ENCODE measurements at places on chromosomes 1 and 21.
A peak's percentile ranks its signal among the peaks of the same experiment; 100 is the strongest.

DNA sequence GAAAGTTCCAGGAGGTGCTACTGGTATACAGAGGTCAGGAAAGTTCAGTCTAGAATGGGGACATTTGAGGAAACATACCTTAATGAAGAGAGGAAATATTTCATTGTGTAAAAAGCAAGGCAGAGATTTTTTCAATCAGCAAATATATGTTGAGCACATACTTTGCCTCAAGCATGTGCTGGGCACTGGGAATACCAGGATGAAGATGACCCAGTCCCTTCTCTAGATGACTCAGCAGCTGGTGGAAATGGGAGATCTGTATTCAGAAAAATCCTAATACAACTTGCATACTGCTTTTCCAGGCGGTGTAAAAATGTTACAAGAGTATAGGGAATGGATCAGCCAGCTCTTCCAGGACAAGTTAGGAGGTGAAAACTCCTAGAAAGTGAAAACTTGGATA, 229.3 kb downstream of the FGGY start:
- H3K27ac ChIP-seq: no peak overlapping the region
- no peaks in the 10 kb centered on the region for H3K27me3 ChIP-seq
- no peaks in the 10 kb centered on the region for H3K36me3 ChIP-seq
- no peak overlapping the region for H3K4me3 ChIP-seq
- H3K4me1 ChIP-seq: no peaks in the 10 kb centered on the region
- DNase-seq: no peak

- peak; percentile 90 for DNase-seq
- no peak overlapping the region for H3K27ac ChIP-seq
These were observed 14.0 kb upstream of the THEMIS2 start for GRCh38 chr1:27858072-27858948.

- H3K36me3 ChIP-seq: peaks cover 10% of the 10 kb centered on the region
- DNase-seq: no peak
- H3K4me1 ChIP-seq: no peaks in the 10 kb centered on the region
- H3K4me3 ChIP-seq: no peak overlapping the region
- no peak overlapping the region for H3K27ac ChIP-seq
- no peaks in the 10 kb centered on the region for H3K27me3 ChIP-seq
These were observed 21.4 kb downstream of the XKR8 start for GRCh38 chr1:27981145-27981544.

GRCh38 chr1:38141483-38141882, 94.9 kb upstream of the POU3F1 start:
- H3K4me3 ChIP-seq: no peak overlapping the region
- no peaks in the 10 kb centered on the region for H3K36me3 ChIP-seq
- H3K27me3 ChIP-seq: peaks cover 10% of the 10 kb centered on the region
- no peak overlapping the region for H3K27ac ChIP-seq

GRCh38 chr21:38439957-38440356, 58.3 kb downstream of the ERG start:
- no peaks in the 10 kb centered on the region for H3K36me3 ChIP-seq
- DNase-seq: no peak
- peaks cover 28% of the 10 kb centered on the region for H3K4me1 ChIP-seq
- no peak overlapping the region for H3K27ac ChIP-seq

GRCh38 chr1:40853113-40853884, 8.9 kb downstream of the CITED4 start:
- H3K27ac ChIP-seq: no peak overlapping the region
- H3K4me3 ChIP-seq: no peak overlapping the region
- H3K4me1 ChIP-seq: no peaks in the 10 kb centered on the region
- no peaks in the 10 kb centered on the region for H3K36me3 ChIP-seq
- no peaks in the 10 kb centered on the region for H3K27me3 ChIP-seq
- DNase-seq: no peak

GRCh38 chr1:195238313-195238712, 1369.9 kb downstream of the KCNT2 start:
- H3K36me3 ChIP-seq: no peaks in the 10 kb centered on the region
- H3K27ac ChIP-seq: no peak overlapping the region
- DNase-seq: no peak
- H3K4me3 ChIP-seq: no peak overlapping the region
- H3K4me1 ChIP-seq: no peaks in the 10 kb centered on the region
- no peaks in the 10 kb centered on the region for H3K27me3 ChIP-seq

DNA sequence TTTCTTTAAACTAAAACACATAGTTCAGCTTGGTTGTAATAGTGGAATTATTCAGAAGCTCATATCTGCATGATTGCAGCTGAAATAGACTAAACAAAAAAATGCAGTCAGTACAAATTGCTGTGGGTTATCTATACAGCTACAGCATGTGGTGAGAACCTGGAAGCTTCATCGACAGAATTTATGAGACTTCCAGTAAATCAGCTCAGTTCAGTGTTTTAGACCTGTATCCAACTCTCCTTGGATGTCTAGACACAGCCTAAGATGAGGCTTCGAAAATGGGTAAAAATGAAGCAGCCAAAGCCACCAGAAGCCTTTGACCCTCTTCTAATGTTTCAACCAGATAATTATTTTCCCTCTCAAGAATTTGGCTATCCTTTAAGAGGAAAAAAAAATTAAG, 127.1 kb upstream of the C1orf105 start:
- no peak overlapping the region for H3K27ac ChIP-seq
- H3K36me3 ChIP-seq: no peaks in the 10 kb centered on the region
- no peaks in the 10 kb centered on the region for H3K27me3 ChIP-seq

- no peaks in the 10 kb centered on the region for H3K36me3 ChIP-seq
- DNase-seq: no peak
- H3K27me3 ChIP-seq: no peaks in the 10 kb centered on the region
- H3K4me1 ChIP-seq: no peaks in the 10 kb centered on the region
- no peak overlapping the region for H3K4me3 ChIP-seq
These were observed 53.2 kb upstream of the MRPS6 start for GRCh38 chr21:34020005-34020847.

GRCh38 chr1:42745851-42746250, 5.8 kb upstream of the CLDN19 start:
- H3K36me3 ChIP-seq: peaks cover 28% of the 10 kb centered on the region
- DNase-seq: no peak
- no peak overlapping the region for H3K27ac ChIP-seq
- no peak overlapping the region for H3K4me3 ChIP-seq
- no peaks in the 10 kb centered on the region for H3K27me3 ChIP-seq
- H3K4me1 ChIP-seq: no peaks in the 10 kb centered on the region

DNA sequence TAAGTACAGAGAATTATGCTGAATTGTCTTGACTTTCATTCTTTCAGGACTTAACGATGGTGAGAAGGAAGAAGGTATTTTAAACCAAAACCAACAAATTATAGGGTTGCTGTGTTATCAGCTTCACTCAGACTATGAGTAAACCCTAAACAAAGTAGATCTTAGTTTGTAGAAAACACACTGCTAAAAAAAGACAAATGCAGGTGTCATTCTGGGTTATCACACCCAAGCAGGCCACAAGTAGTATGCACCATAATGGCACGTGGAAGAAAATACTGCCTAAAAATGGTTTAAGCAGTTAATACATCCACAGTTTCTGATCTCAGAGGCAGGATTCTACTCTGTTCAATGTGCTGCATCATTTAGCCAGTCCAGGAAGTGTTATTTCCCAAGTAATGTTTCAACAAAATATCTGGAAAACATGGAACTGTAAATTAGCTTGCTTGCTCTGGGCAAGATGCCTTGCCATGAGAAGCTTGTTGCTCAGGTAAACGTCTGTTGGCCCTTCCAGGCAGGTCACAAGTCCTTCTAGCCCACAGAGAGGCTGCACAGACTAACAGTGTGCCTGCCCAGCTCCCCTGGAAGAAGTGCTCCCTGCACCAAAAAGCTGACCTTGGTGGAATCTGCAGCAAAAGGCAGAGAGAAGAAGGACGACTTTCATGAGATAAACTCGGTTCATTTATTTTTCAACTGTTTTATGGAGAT, 4.1 kb downstream of the DIPK1A start:
- H3K27ac ChIP-seq: no peak overlapping the region
- H3K4me1 ChIP-seq: peaks cover 4% of the 10 kb centered on the region
- H3K27me3 ChIP-seq: no peaks in the 10 kb centered on the region
- DNase-seq: no peak

DNA sequence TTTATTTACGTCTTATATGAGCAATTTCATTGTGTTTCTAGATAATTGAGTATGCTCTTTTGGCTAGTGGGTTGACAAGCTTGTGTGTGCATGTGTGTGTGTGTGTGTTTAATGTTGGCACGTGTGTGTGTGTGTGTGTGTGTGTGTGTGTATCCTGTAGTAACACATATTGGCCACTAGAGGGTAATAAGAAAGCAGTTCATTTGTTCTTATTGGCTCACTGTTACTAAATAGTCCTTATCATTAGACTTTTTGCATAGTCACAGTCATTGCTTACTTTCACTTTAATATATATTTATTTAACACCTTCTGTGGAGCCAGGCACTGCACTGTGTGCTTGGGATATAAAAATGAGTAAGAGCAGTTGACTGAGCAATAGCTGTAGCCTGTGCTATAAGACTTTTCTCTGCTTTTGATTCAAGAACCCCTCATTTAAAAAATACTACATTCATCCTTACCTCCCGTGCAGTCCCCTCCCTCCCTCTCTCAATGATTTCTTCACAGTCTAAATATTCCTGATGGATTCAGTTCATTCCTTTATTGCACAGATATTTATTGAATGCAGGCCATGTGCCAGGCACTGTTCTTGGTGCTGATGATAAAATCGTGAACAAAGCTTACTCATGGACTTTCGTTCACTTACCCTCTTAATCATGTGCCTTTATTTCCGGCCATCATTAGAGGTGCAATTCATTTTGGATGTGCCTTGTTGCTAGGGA, 96.7 kb downstream of the DYRK1A start:
- H3K27me3 ChIP-seq: no peaks in the 10 kb centered on the region
- no peak overlapping the region for H3K27ac ChIP-seq
- H3K36me3 ChIP-seq: no peaks in the 10 kb centered on the region
- H3K4me1 ChIP-seq: peaks cover 58% of the 10 kb centered on the region

DNA sequence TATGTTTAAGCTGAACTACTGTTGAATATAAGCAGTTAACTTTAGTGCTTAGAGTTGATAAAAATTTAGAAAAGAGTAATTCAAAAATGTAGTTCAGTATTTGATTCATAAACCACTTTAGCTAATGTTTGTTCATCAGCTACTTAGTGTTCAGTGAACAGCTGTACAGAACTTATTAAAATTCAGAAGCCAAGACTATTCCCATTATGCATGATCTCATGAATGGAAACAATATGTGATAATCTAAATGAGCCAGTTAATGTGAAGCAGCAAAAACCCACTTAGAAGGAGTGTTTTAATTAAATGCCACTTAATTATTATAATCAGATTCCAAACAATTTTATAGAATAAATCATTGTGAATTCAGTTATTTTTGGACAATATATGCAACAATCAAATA, 92.9 kb upstream of the NEGR1 start:
- DNase-seq: no peak
- no peak overlapping the region for H3K4me3 ChIP-seq
- H3K27me3 ChIP-seq: no peaks in the 10 kb centered on the region
- no peak overlapping the region for H3K27ac ChIP-seq
- H3K36me3 ChIP-seq: no peaks in the 10 kb centered on the region
- H3K4me1 ChIP-seq: no peaks in the 10 kb centered on the region

DNA sequence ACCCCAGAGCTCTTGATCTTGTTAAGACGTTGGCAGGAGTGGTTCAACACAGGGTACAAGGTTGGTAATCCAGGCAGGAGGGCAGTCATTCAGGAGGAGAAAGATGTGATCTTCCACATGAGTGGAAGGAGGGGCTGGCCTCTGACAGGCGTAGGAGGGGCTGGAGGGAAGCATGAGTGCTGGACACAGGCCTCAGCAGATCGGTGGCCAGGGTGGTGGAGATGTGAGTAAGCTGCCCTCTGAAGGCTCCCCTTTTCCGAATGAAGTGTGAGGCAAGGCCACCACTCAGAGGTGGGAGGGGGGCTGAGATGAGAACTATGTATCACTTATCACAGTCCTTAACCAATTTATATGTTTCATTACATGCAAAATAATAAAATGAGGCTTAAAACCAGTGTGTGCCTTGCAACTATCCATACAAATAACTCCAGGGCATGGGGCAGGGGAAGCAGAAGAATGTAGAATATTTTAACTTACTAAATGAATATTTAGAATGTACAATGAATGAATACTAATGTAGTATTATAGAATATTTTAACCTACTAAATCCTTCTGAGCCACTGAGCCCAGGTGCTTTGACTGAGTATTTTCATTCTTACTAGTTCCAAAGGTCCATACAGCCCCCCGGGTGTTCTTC, 103.5 kb upstream of the TLR5 start:
- no peaks in the 10 kb centered on the region for H3K27me3 ChIP-seq
- no peaks in the 10 kb centered on the region for H3K4me1 ChIP-seq
- no peak overlapping the region for H3K27ac ChIP-seq
- no peak for DNase-seq
- no peak overlapping the region for H3K4me3 ChIP-seq

GRCh38 chr1:99218572-99218971, 45.7 kb upstream of the PLPPR4 start:
- H3K27ac ChIP-seq: no peak overlapping the region
- no peaks in the 10 kb centered on the region for H3K27me3 ChIP-seq
- H3K36me3 ChIP-seq: no peaks in the 10 kb centered on the region

GRCh38 chr1:219416598-219417238, 196.2 kb downstream of the ZC3H11B start:
- DNase-seq: no peak
- H3K4me1 ChIP-seq: peaks cover 6% of the 10 kb centered on the region
- H3K4me3 ChIP-seq: no peak overlapping the region
- H3K27ac ChIP-seq: no peak overlapping the region

DNA sequence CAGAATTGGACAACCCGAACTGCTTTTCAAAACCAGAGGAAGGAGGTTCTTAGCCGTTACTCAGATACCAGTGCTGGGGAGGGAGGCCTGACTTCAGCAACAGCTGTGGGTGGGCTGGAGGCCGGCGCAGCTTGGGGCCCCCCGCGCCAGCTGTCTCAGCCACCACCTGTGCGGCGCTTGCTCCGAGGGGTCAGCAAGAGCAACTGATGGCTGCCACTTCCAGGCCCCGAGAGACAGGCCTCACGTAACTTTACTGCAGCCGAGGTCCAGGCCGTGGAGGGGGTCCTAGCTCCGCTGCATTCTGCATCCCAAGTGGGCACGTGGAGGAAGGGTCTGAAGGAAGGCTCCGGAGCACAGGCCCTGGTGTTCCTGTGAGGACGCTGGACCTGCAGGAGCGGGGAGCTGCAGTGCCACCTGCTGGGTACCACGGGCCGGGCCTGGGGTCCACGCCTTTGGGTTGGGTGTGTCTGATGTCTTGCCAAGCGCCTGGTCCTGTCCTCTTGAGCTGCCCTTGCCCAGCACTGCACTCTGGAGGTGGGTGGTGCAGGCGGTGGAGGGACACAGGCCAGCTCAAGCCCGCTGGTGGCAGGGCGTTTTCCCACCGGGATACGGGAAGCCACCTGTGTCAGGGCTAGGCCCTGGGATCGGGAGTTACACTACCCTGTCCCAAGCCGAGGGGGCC, 9.8 kb downstream of the THAP3 start:
- no peaks in the 10 kb centered on the region for H3K27me3 ChIP-seq
- DNase-seq: no peak
- no peaks in the 10 kb centered on the region for H3K4me1 ChIP-seq
